SW480 (cell line): ENCODE measurements at places on chromosomes 6 and 20.
A peak's percentile ranks its signal among the peaks of the same experiment; 100 is the strongest.

DNA sequence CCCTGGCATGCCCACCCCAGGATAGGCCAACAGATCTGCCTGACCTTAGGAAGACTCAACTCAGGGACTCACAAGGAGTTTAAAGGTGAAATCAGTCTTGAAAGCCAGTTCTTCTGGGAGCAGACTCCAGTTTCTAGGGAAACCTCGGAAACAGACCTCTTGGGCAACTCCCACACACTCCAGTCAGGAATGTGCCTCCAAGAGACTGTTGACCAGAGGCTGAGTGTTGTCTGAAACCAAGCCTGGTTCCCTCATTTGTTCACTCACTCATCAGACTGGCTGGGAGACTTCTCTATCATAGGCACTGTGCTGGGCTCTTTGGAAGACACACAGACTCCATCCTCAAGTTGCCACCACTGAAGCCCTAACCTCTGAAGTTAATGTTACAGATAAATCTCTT lies 1.8 kb downstream of the TREM1 start:
- no peak for DNase-seq

DNA sequence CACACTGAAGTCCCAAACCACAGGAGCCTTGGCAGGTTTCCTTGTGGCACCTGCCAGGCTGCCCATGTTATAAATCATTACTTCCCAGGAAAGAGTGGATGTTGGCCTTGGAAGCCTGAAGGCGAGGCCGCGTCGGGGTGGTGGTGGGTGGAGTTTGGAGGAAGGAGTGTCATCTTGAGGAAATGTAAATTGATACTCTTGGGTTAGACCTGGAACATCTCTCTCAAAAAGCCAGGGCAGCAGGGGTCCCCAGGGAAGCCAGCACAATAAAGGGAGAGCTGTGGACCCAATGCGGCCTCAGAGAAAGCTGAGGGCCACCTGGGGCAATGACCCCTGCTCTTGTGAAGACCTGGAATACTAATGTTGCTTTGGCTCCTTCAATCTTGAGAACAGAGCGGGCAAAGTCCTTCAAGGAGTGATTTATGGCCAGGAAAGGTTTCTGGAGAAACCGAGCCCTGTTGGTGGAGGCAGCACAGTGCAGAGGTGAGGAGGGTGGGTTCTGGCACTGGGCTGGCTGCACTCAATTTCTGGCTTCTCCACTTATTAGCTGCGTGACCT lies 26.3 kb upstream of the TRAF3IP2 start:
- no peak for DNase-seq

DNA sequence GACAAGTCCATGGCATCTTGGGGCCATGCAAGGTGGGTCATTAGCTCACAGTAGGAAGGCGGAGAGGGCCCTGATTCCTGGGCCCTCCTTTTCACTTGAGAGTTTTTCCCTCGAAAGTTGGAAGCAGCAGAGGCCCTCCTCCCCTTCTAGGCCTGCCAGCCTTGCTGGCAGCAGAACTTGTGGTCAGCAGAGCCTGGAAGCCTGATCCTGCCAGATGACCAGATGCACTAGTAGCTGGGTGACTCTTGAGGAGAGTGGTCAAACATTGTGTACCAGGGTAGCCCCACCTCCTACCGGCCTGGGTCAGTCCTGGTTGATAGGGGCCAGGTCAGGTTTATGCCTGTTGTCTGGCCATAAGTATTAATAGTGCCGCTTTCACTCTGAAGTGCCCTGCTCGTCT lies 3.8 kb upstream of the HMGA1 start:
- DNase-seq = no peak

DNA sequence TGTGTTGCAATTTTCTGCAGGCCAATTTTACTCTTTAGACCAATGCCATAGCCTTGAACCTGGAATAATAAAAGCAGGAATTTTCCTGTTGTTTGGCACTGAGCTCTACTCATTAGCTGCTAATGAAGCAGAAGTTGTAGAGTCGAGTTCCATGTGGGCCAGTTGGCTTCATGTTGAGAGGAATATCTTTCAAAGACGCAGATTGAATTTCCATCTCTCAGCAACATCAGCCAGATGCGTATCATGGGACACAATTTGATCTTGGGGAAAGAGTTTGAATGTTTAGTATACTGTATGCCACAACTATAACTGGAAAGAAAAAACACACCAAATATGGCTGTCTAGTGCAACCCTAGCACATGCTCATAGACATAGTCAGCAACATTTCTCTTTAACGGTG lies 259.6 kb downstream of the BCKDHB start:
- no peak for DNase-seq

DNA sequence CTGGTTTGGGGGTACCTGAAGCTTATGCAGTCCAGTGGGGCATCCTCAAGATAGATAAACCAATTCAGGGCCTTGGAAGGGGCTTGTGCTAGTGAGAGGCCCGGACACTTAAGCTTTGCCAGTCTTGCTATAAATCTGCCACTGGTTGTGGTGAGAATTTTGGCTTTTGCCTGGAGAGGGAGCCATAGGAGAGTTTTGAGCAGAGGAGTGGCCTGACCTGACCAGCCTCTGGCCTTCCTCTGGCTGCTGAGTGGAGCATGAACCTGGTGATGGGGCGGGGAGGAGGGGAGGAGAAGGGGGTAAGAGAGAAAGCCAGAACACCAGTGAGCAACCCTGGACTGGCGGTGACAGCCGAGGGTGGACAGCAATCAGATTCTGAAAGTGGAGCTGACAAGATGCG lies 7.1 kb downstream of the TMEM74B start:
- DNase-seq = peak; percentile 27

GRCh38 chr6:36128073-36128472 lies 2.2 kb upstream of the MAPK13 start:
- no peak for DNase-seq

GRCh38 chr6:5457983-5458683 lies 196.8 kb downstream of the FARS2 start:
- DNase-seq = no peak

DNA sequence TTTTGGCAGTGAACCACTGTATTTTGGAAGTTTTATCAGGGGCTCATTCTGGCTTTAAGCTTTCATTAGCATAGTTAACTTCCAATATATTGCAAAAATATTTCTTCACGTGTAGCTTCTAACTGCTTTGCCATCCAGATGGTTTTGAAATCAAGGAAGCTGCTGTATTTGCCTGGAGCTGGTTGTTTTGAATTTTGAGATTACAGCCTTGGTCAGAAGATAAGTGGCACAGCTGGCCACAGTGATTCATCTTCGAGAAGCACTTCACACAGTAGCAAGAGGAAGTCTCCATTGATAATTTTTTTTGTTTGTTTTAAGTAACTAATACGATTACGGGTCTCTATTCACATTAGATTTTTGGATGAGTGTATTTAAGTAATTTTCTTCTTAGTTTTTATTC lies 3.8 kb downstream of the APCDD1L start:
- DNase-seq = no peak

GRCh38 chr6:135901774-135902524 lies 50.4 kb downstream of the PDE7B start:
- DNase-seq = no peak

DNA sequence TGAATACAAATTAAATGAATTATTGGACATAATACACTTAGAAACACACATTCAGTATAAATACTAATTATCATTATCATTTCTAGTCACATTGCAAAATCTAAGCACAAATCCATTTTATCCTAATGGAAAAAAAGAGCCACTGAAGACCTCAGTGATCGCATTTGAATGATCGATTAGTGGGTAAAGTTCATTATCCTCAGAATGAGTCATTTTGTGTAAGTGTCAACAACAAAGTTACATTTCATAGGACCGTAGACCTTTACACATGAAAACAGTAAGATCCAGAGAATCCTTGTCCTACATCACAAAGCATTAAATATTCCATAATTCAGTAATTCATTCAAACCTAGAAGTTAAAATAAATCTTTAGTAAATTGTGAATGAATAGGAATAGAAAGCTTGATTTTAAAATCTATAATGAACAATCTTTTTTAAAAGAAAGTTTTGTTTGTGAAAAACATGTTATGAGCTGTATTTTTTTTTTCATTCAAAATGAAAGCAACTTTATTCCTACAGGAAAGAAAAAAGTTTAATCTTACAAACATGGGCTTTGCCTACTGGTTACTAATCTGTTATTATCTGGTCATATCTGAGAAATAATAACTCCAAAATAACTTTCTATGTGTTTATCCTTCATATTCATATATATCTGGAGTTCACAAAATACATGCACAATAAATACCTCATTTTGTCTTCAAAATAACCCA lies 33.7 kb downstream of the ROS1 start:
- DNase-seq = no peak

DNA sequence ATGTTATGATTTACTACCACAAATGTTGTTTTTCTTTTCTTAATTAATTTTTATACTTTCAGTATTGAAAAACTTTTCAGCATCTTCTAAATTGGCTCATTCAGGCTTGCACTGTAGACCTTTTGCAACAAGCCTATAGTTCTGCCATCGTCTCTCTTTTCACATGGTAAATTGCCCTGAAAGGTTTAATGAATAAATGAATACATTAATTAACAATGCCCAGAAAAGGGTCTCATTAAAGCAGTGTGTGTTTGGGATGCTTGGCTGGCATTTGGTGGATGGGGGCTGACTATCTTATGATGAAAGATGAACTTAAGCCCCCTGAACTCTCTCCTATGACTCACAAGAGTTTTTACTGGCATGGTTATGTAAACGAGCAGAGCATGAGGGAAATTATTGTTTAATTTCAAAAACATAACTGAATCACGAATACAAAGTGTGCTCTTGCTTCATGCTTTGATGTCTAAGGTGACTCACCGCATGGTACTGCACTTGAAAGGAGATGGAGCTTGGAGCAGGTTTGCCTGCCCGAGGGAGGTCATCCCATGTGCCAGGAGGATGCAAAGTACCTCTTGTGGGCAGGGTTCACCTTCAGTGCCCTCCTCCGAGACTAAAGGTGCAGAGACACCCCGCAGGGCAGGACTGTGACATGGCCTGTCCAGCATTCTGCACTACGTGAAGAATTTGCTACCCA lies 13.8 kb upstream of the PCK1 start:
- peak; percentile 98 for DNase-seq

DNA sequence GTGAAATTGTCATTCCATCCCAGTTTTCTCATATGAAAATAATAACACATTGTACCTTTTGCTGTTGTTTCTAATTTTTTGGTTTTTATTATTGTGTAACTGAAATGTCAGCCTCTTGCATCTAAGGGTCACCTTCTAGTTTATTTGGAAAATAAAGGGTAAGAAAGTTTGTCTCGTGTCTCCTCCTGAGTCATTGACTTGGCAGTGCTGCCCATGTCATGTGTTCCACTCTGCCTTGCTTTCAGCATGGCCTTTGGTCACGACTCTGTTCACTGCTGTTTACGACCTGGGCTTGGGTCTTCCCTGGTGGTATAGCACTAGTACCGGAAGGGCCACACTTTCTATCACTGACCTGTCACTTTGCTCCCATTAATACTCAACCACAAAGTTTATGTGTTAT lies 171.4 kb upstream of the RSPO3 start:
- no peak for DNase-seq

- no peak for DNase-seq
These were observed 729.2 kb upstream of the MARCKS start for GRCh38 chr6:113127786-113128419.
